ENCODE measurements at places on chromosomes 2 and 18. TPM values are rescaled to one million over a fixed set of nuclear protein-coding genes. Genes with fewer than 3 reads are reported as not detected.

KCNJ13 gene
- total RNA-seq = not detected

KCNJ3 gene
- not detected for total RNA-seq

GLI2 gene
- total RNA-seq = 5.1 TPM

TRIM43 gene
- total RNA-seq = not detected

GRCh38 chr2:72138011-72138881 lies 9.4 kb downstream of the CYP26B1 start:
- no peak for DNase-seq

DNA sequence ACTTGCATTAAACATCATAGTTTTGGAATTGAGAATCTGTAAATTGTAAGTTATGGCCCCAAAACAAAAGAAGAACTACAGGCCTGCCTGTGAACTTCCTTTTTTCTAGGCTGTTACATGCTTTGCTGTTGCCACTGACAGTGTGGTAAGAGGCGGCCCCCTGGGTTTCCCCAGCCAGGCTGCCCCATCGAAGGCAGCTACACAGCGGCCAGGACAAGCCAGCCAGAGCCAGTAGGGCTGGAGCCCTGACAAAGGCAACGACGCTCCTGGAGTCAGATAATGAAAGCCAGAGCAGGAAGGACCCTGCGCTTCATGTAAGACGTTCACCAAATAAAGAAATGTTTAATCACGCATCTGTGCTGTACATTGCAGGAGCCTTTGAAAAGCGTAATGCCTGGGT lies 55.0 kb downstream of the ANKRD44 start:
- DNase-seq = peak; percentile 78

- DNase-seq = no peak
Observed at GRCh38 chr18:70973626-70974025, 684.8 kb downstream of the SOCS6 start.

GRCh38 chr2:195108182-195108581 lies 548.8 kb upstream of the SLC39A10 start:
- no peak for DNase-seq

DNA sequence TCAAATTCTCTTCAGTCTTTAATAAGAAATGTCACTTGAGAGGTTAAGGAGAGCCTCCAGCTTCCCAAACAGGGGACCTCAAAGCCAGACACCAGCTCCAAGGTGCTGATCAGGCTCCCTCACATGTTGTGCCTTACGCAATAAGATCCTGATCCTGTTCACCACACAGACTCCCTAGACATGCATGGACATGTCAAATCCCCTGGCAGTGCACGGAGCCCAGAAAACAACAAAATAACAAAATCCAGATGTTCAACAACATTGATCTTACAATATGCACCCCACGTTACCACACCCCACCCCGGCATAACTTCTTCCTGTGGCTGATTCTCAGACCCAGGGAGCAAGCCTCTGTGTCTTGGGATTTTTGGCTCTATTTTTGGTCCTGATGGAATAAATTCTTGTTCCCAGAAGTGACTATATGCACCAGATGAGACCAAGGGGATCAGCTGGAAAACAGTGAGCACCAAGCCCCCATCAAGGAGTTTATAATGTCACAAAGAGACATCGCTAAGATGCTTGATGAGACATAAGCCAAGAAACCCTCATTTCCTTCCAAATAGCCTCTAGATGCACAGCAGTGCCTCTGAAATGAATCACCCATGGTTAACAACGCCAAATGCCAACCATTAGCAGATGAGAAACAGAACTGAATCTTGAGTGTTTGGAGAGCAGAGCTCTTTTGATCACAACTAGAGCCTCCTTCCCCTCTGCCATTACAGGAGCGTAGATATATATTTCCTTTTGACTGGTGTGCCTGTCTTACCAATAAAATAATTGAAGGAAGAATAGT lies 198.2 kb downstream of the PRKCE start:
- peak; percentile 94 for DNase-seq

DNA sequence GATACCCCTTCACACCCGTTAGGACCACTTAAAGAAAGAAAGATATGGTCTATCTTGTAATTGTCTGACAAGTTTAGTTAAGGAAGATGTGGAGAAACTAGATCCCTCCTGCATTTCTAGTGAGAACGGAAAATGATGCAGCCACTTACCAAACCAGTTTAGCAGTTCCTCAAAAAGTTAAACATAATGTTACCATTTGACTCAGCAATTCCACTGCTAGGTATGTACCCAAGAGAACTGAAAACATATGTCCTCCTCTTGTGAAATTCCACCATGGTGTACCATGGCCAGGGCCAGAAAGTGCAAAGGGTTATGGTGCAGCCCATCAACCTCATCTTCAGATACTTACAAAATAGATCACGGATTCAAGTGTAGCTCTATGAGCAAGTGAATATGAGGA lies 79.0 kb upstream of the ID2 start:
- peak; percentile 14 for DNase-seq

- no peak for DNase-seq
Observed at GRCh38 chr18:23451491-23451890, 1.6 kb upstream of the RIOK3 start.

DNA sequence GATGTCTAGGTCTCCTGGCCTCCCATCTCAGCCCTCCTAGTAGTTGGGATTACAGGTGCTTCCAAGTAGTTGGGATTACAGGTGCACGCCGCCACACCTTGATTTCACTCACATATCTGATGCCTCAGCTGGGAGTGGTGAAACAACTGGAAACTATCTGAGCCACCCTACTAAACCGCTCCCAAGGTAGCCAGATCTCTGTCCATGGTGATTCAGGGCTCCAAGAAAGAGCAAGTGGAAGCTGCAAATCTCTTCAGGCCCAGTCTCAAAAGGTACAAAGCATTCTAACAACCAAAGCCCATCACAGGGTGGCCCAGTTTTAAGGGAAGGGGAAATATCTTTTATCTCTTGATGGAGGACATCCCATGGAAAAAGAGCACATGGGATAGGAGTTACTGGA lies 19.0 kb downstream of the C1GALT1C1L start:
- DNase-seq = no peak

DNA sequence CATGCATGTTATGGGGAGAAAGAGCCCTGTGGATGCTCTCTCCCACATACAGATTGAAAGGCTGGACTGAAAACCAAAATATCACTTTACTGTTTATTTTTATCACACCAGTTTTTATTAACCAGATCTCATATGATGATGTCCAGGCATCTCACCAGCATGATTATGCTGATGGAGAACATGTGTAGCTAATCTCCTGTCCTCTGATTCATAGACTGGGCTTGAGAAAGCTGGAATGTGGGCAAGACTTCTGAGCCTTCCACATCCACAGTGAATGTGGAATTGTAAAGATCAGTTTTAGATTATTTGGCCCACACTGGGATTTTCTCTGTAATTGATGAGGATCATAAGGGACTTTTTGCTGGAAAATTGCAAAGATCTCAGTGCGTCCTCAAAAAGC lies 137.9 kb downstream of the ICOS start:
- DNase-seq = peak; percentile 65

DNA sequence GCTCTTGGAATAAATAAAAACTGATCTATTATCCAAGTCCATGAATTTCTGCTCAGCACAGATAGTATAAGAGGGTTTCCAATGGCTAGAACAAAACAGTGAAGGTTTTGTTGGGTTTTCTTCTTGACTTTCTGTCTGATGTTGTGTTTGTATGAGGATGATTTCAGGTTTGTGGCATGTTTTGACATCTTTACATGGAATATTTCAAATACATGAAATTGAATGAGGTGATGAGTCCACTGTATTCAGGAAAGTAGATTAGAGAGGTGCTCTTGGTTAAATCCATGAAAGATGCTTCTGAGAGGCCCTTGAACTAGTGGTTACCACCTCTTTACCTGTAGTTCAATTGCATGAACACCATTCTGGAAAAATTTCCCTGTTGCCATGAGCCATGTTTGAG lies 84.3 kb downstream of the RAPGEF4 start:
- DNase-seq = no peak

- DNase-seq = no peak
Observed at GRCh38 chr2:156338578-156338977, 6.1 kb upstream of the NR4A2 start.

DNA sequence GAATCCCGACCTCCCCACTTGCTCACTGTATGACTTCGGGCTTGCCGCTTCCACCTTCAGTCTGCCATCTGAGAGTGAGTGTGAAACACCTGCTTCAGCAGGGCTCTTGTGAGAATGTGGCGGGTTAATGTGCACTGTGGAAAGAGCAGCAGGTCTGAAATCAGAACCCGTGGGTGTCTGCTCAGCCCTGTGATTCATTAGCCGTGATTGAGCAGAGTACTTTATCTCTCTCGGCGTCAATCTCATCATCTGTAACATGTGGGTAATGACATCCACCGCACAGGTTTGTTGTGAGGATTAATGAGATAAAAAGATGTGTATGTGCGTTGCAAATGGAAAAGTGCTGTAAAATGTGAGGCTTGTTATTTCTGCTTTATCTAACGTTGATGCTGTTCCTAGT lies 128.6 kb downstream of the LRATD1 start:
- DNase-seq = no peak

DNA sequence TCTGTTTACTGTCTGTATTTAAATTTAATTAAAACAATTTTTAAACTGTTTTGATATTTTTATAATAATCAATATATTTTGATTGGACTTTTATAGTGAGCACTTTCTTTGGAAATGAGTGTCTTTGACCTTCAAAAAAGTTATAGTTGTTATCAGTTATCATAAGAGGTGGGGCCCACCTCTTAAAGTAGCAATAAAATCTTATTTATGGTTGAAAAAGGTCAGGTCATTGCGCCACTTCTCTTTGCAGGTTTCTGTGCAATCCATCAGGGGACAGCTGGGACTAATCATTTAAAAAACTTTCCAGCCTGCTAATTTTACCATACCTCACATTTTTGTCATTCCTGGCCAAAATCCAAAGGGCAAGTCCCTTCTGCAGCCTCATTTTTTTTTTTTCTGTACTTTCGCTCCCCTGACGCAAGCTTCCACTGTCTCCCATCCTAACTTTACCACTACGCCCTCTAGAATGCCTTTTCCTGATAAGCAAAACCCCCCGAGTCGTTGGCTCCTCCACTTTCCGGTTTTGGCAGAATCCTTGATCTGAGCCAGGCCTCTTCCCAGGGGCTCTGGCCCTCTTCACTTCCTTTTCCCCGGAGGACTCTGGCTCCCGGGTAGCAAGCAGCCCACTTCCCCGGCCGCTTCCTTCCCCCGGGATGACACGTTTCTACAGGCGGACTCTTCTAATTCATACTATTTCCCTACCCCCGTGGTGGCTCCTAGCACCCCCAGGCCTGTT lies 1.1 kb upstream of the SEH1L start:
- DNase-seq = peak; percentile 86

DNA sequence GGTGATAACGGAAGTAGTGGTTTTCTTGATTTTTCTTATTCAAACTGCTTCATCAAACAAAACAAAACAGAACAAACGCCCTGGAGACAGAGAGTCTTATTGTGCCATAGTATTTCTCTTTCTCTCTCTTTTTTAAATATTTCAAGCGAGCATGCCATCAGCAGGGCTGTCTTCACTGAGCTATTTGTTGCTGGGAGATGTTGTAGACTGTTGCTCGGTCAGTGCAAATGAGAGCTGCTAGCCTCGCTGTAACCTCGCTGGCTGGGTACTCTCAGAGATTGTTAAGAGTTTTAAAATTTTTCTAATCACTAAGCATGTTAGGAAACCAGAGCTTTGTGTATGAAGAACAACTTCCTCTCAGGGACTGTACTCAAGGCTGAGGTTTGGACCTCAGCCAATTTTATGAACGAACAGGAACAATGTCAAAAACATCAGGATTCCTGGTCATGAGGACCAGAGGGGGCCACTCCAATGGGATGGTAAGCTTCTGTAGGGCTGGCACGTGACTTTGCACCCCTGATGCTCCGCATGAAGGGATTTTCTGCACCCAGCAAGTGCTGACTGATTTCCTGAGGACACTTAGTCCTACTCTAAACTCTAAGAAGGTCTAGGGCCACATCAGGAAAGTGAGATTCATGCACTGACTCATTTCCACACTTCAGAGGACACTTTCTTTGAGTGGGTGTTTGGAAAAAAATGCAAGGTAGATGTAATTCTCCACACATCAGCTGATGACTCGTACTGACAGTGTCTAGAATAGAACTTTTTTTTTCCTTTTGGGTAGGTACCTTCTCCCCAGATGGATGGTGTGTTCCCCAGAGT lies 59.8 kb upstream of the IL1R1 start:
- peak; percentile 92 for DNase-seq

- DNase-seq = no peak
Observed at GRCh38 chr2:113070606-113070975, 2.8 kb downstream of the IL1F10 start.

DNA sequence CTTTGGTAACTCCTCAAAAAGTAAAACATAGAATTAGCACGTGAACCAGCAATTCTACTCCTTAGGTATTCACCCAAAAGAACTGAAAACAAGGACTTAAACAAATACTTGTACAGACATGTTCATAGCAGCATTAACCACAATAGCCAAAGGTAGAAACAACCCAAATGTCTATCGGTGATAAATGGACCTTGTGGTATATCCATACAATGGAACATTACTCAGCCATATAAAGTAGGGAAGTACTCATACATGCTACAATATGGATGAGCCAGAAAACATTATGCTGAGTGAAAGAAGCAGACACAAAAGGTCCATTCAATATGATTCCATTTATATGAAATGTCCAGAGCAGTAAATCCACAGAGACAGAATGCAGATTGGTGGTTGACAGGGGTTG lies 182.8 kb downstream of the DNER start:
- DNase-seq = no peak

GRCh38 chr2:171320208-171320621 lies 113.6 kb downstream of the METTL8 start:
- no peak for DNase-seq

GRCh38 chr2:45029215-45029614 lies 20.0 kb upstream of the SIX2 start:
- no peak for DNase-seq

DNA sequence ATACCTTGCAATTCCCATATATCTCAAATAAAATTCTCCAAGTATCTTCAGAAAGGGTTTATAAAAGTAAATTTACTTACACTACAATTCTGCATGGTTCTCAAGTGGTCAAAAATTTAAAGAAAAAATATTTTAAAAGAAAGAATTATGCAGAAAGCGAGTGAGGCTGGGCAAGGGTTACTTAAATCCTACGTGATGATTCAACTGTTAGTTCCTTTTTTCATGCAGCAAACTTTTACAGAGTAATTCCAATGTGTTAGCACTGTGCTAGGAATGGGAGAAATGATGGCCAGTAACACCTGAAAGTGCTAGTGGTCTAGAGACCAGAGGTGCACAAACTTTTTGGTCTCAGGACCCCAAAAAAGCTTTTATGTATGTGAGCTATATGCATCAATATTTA lies 133.4 kb downstream of the ATAD2B start:
- no peak for DNase-seq

DNA sequence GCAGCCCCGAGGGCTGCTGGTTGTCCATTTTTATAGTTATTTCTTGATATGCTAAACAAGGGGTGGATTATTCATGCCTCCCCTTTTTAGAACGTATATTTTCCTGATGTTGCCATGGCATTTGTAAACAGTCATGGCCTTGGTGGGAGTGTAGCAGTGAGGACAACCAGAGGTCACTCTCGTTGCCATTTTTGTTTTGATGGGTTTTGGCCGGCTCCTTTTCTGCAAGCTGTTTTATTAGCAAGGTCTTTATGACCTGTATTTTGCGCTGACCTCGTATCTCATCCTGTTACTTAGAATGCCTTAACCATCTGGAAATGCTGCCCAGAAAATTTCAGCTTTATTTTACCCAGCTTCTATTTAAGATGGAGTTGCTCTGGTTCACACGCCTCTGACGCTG lies 825.8 kb upstream of the CDH2 start:
- DNase-seq = no peak

Data from GM23248 (cell line).